ENCODE measurements at places on chromosomes 1 and 21.

DNA sequence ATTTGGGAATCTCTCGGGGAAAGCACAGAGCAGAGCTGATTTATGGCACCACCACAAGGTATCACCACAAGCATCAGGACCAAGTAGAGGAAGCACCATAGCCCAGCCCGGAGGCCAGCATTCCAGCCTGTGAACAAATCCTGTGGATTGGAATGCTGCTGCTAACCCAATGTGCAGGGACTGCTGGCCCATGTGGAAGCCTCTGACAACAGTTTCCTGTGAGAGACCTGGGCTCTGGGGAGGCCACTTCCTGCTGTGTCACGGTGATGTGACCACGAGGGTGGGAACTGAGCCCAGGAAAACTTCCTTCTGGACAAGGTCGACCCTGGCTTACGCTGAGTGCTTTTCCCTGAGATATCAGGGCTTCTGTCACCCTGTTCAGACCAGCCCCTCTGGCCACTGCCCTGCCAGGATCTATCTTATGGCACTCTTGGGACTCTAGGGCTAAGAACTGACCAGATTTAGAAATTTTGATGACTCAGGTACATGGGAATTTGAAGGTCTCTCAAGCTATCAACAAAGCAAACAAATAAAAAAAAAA, 88.3 kb upstream of the NGF start:
- DNase-seq = no peak

- no peak for DNase-seq
These were observed 170.7 kb upstream of the IRF2BP2 start for GRCh38 chr1:234780531-234781162.

- no peak for DNase-seq
These were observed 5.5 kb upstream of the SMG7 start for GRCh38 chr1:183466781-183467180.

DNA sequence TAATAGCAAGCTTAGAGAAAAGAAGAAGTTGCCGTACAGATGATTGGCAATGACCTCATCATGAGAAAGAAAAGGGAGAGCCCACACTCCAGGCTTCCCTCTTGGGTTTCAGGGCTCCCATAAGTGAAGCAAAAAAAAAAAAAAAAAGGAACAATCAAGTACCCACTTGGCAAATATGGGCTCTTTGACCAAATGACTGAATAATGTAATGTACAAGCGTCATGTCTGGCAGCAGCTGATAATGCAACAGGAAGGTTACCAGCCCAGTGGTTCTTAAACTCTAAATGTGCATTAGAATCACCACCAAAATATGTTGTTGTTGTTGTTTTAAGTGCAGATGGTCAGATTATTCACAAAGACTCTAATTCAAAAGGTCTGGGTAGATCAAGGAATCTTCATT, 13.5 kb downstream of the TNFSF4 start:
- DNase-seq = no peak

DNA sequence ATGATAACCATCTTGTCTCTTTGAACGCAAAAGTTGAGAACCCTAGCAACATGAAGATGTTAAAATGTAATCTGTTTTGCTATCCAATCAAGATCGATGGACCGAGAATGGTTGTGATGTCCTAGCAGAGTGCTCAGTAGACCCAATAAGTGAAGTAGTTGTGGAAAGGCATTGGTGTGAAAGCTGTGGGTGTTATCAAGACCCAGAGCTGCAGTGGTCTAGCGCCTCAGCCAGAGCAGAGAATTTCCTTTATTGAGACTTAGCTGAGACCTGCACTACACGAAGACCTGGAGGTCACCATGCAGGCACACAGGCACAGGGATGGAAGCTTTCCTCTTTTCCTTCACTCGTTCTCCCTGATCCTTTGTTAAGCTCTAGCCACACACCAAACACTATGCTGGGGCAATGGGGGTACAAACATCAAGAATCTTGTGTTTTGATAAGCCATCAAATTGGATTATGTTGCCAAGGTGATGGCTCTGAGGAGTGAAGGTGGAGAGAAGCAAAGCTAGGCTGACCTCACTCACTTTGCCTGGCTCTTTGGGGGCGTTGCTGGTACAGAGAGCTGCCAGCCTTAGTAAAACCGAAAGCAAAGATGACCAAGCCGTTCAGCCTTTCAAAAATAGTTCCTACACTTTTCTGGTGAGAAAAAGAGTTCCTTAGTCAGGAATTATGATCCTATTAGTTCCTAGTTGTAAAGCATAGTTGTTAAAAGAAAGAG, 24.1 kb downstream of the METTL13 start:
- no peak for DNase-seq
